Natural killer cell (primary cell): ENCODE measurements at places on chromosomes 6 and 20. TPM values are rescaled to one million over a fixed set of nuclear protein-coding genes. Genes with fewer than 3 reads are reported as not detected.

- no peak overlapping the region for H3K4me3 ChIP-seq
- no peaks in the 10 kb centered on the region for H3K27me3 ChIP-seq
- H3K36me3 ChIP-seq: no peaks in the 10 kb centered on the region
- H3K27ac ChIP-seq: no peak overlapping the region
- DNase-seq: no peak
- no peaks in the 10 kb centered on the region for H3K4me1 ChIP-seq
These were observed 637.1 kb upstream of the CITED2 start for GRCh38 chr6:140011537-140011936.

- H3K4me3 ChIP-seq: no peak overlapping the region
- H3K4me1 ChIP-seq: peaks cover 41% of the 10 kb centered on the region
- H3K27ac ChIP-seq: no peak overlapping the region
- no peak for DNase-seq
- H3K27me3 ChIP-seq: no peaks in the 10 kb centered on the region
These were observed 1.9 kb upstream of the ELMO2 start for GRCh38 chr20:46408281-46408731.

DNA sequence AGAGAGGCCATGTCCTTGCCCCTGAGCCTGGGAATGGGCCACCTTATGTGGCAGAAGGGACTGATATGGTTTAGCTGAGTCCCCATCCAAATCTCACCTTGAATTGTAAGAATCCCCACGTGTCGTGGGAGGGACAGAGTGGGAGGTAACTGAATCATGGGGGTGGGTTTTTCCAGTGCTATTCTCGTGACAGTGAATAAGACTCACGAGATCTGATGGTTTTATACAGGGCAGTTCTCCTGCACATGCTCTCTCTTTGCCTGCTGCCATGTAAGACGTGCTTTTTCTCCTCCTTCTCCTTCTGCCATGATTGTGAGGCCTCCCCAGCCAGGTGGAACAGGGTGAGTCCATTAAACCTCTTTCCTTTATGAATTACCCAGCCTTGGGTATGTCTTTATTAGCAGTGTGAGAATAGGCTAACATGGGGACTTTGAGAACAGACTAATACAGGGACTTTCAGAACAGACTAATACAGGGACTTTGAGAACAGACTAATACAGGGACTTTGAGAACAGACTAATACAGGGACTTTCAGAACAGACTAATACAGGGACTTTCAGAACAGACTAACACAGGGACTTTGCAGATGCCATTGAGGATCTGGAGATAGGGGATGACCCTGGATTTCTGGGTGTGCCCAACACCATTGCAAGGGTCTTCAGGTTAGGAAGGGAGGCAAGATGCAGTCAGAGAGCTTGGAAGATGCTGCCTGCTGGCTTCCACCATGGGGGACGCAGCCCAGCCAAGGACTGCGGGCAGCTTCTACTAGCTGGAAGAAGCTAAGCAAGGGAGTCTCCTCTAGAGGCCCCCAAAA lies 86.9 kb downstream of the RAMACL start:
- DNase-seq: no peak
- H3K27me3 ChIP-seq: no peaks in the 10 kb centered on the region
- no peak overlapping the region for H3K4me3 ChIP-seq
- H3K4me1 ChIP-seq: no peaks in the 10 kb centered on the region
- no peaks in the 10 kb centered on the region for H3K36me3 ChIP-seq

DNA sequence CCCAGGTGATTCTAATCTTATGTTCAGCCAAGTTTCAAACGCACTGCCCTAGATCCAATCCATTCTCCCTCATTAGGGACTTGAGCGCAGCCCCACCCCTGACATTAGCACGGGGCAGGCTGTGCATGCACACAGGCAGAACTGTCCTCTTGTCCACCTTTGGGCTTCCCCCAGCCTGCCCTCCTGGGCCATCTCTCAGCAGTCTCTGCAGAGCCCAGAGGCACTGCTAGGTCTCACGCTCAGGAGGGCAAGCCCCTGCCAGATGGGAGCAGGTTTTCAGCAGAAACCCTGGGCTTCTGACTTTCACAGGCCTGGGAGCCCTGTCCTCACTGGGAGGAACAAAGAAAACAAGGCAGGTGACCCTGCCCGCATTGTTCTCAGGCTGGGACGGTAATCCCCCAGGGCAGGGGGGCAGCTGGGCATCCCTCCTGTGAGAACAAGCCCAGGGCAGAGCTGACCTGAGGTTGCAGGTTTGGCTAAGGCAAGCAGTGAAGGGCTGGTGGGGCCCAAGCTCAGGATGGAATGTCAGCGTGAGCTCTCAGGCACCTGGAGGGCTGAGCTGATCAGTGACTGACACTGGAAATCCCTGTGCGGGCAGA lies 24.5 kb downstream of the KCNK5 start:
- no peaks in the 10 kb centered on the region for H3K36me3 ChIP-seq
- DNase-seq: no peak
- H3K4me1 ChIP-seq: peaks cover 3% of the 10 kb centered on the region

- no peaks in the 10 kb centered on the region for H3K36me3 ChIP-seq
- no peaks in the 10 kb centered on the region for H3K4me1 ChIP-seq
- no peak overlapping the region for H3K27ac ChIP-seq
- no peaks in the 10 kb centered on the region for H3K27me3 ChIP-seq
These were observed 31.2 kb downstream of the FAM83B start for GRCh38 chr6:54877713-54878317.

GRCh38 chr6:68108233-68108835 lies 526.7 kb upstream of the ADGRB3 start:
- no peak for DNase-seq
- no peak overlapping the region for H3K4me3 ChIP-seq
- no peaks in the 10 kb centered on the region for H3K27me3 ChIP-seq
- no peaks in the 10 kb centered on the region for H3K36me3 ChIP-seq
- no peak overlapping the region for H3K27ac ChIP-seq

GSTA3 gene
- total RNA-seq: not detected

TNNC2 gene
- total RNA-seq: 1.5 TPM

SIM1 gene
- total RNA-seq: not detected
